ENCODE measurements at places on chromosomes 5 and 9. TPM values are rescaled to one million over a fixed set of nuclear protein-coding genes. Genes with fewer than 3 reads are reported as not detected.

Gene FAM151B
- 0.91 TPM for total RNA-seq

Gene C9
- total RNA-seq: not detected

Gene TSSK1B
- total RNA-seq: not detected

Gene WASHC1
- total RNA-seq: 13.5 TPM

Gene RNF224
- total RNA-seq: not detected

Gene PCDHB16
- total RNA-seq: 1.4 TPM

Gene GLRA1
- not detected for total RNA-seq

Gene PTPN3
- total RNA-seq: 27.4 TPM

Gene TMEFF1
- total RNA-seq: not detected

Gene SMC5
- total RNA-seq: 11.0 TPM

Gene CDC20B
- total RNA-seq: not detected

Gene HACD4
- total RNA-seq: 0.71 TPM

Gene TPPP
- total RNA-seq: 21.6 TPM

Gene KIF12
- total RNA-seq: not detected

Gene IL9
- not detected for total RNA-seq

Gene PCDHA9
- total RNA-seq: not detected

Gene FOXD1
- total RNA-seq: 0.19 TPM

Gene GPR151
- not detected for total RNA-seq

Gene SLC34A1
- total RNA-seq: not detected

Gene PCDHB11
- total RNA-seq: 0.77 TPM

Gene DEPDC1B
- total RNA-seq: 0.30 TPM

Gene ORM2
- total RNA-seq: not detected

Gene PARP8
- total RNA-seq: 6.6 TPM

Gene RNF180
- total RNA-seq: 12.9 TPM

Gene AGXT2
- not detected for total RNA-seq

Gene CDX1
- total RNA-seq: not detected

Gene GPRIN1
- total RNA-seq: 0.58 TPM

Gene FOXD4L3
- total RNA-seq: not detected

Gene TMEM252
- total RNA-seq: not detected

Gene IL31RA
- 0.27 TPM for total RNA-seq

Gene DOCK2
- 4.2 TPM for total RNA-seq

Gene ENTREP1
- total RNA-seq: 22.1 TPM

Gene DCAF10
- total RNA-seq: 20.8 TPM

All from left ventricle myocardium inferior (tissue), 1 donor.